ENCODE measurements at places on chromosomes 7 and 10. TPM values are rescaled to one million over a fixed set of nuclear protein-coding genes. Genes with fewer than 3 reads are reported as not detected.

The VGF gene
- 0.55 TPM for total RNA-seq

The CEP55 gene
- total RNA-seq: 1.7 TPM

The VPS41 gene
- 77.3 TPM for total RNA-seq

The OR6B1 gene
- not detected for total RNA-seq

The CPED1 gene
- 12.6 TPM for total RNA-seq

The CLDN15 gene
- 7.3 TPM for total RNA-seq

The NUTM2A gene
- total RNA-seq: 1.8 TPM

The ACTL6B gene
- not detected for total RNA-seq

The TUBAL3 gene
- total RNA-seq: 0.12 TPM

The VOPP1 gene
- total RNA-seq: 64.0 TPM

The SPDYE11 gene
- total RNA-seq: 0.11 TPM

GRCh38 chr7:116516324-116516723 lies 8.5 kb upstream of the CAV1 start:
- no peaks in the 10 kb centered on the region for H3K27me3 ChIP-seq
- H3K4me1 ChIP-seq: no peaks in the 10 kb centered on the region
- DNase-seq: peak; percentile 70

- H3K27me3 ChIP-seq: no peaks in the 10 kb centered on the region
- no peak for DNase-seq
- H3K36me3 ChIP-seq: no peaks in the 10 kb centered on the region
- H3K27ac ChIP-seq: no peak overlapping the region
- H3K4me1 ChIP-seq: no peaks in the 10 kb centered on the region
Measured at GRCh38 chr7:123935436-123936381, 10.7 kb downstream of the SPAM1 start.

GRCh38 chr10:20745556-20746375 lies 151.3 kb downstream of the NEBL start:
- no peaks in the 10 kb centered on the region for H3K27me3 ChIP-seq
- H3K36me3 ChIP-seq: no peaks in the 10 kb centered on the region
- peak; percentile 69 for DNase-seq
- no peak overlapping the region for H3K27ac ChIP-seq
- peaks cover 30% of the 10 kb centered on the region for H3K4me1 ChIP-seq
- no peak overlapping the region for H3K4me3 ChIP-seq

GRCh38 chr7:27142580-27143022 lies 880 bp downstream of the HOXA5 start:
- no peak overlapping the region for H3K27ac ChIP-seq
- H3K27me3 ChIP-seq: peaks cover 42% of the 10 kb centered on the region
- no peaks in the 10 kb centered on the region for H3K4me1 ChIP-seq
- H3K36me3 ChIP-seq: peaks cover 13% of the 10 kb centered on the region

- DNase-seq: no peak
- no peak overlapping the region for H3K4me3 ChIP-seq
- no peaks in the 10 kb centered on the region for H3K27me3 ChIP-seq
- H3K4me1 ChIP-seq: no peaks in the 10 kb centered on the region
Measured at GRCh38 chr10:67151471-67151870, 225.6 kb downstream of the LRRTM3 start.

DNA sequence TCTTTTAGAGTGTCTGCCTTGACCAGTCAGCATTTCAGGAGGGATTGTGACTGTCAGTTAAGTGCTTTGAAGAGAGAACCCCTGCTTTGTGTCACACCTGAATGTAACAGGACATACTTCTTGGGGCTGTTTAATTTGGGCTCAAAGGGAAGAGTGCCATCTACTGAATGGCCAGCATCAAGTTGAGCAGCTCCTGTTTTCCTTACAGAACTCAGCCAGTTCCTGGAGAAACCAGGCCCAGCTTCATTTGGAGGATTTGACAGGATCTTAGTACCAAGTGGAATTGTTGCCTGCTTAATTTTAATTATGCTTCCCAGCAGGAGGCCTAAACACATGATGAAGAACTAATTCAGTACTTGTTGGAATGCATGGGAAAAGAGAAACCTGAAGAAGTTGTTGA lies 8.3 kb downstream of the ADD3 start:
- H3K36me3 ChIP-seq: no peaks in the 10 kb centered on the region
- H3K27me3 ChIP-seq: no peaks in the 10 kb centered on the region
- no peak for DNase-seq

GRCh38 chr10:44013981-44014380 lies 365.3 kb upstream of the ZNF32 start:
- H3K27me3 ChIP-seq: no peaks in the 10 kb centered on the region
- no peak overlapping the region for H3K4me3 ChIP-seq
- H3K36me3 ChIP-seq: no peaks in the 10 kb centered on the region
- H3K27ac ChIP-seq: no peak overlapping the region
- no peaks in the 10 kb centered on the region for H3K4me1 ChIP-seq

DNA sequence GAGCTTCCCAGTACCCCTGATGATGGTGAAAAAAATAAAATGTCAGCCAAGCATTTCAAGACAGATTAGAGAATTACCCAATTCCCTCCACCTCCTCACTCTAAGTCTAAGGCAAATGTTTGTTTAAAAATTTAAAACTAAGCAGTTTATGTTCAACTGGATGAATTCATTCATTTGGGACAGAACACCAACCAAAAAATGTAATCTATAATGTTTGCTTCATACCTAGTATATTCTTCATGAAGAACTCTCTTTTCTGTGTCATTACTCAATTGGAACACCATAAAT lies 325.7 kb upstream of the BMPER start:
- H3K27me3 ChIP-seq: no peaks in the 10 kb centered on the region
- no peak overlapping the region for H3K27ac ChIP-seq
- no peak overlapping the region for H3K4me3 ChIP-seq
- H3K4me1 ChIP-seq: no peaks in the 10 kb centered on the region
- DNase-seq: no peak

- H3K4me1 ChIP-seq: peaks cover 51% of the 10 kb centered on the region
- no peak overlapping the region for H3K4me3 ChIP-seq
- peak; percentile 44 for DNase-seq
- H3K36me3 ChIP-seq: peaks cover 10% of the 10 kb centered on the region
- no peaks in the 10 kb centered on the region for H3K27me3 ChIP-seq
- H3K27ac ChIP-seq: no peak overlapping the region
Measured at GRCh38 chr10:79188154-79188965, 119.6 kb downstream of the ZMIZ1 start.

DNA sequence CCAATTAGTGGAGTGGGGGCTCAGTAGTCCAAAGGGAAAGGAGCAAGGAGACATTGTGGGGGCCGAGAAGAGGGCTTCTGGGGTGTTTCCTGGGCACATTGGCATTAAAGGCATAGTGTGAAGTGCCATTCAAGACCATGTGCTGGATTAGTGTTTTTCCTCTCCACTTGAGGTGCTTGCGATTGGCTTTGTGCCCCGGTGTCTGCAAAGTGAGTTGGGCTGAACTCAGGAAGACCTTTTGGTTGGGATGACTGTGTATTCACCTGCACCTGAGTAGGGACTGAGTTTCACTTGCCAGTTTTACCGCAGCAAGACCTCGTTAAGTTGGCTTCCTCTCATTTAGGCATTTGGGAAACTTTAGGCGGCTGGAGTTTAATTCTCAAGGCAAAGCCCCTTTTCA lies 73.0 kb downstream of the TCF7L2 start:
- H3K27me3 ChIP-seq: no peaks in the 10 kb centered on the region
- peak; percentile 79 for DNase-seq
- no peak overlapping the region for H3K27ac ChIP-seq
- H3K4me1 ChIP-seq: peaks cover 22% of the 10 kb centered on the region
- no peaks in the 10 kb centered on the region for H3K36me3 ChIP-seq

DNA sequence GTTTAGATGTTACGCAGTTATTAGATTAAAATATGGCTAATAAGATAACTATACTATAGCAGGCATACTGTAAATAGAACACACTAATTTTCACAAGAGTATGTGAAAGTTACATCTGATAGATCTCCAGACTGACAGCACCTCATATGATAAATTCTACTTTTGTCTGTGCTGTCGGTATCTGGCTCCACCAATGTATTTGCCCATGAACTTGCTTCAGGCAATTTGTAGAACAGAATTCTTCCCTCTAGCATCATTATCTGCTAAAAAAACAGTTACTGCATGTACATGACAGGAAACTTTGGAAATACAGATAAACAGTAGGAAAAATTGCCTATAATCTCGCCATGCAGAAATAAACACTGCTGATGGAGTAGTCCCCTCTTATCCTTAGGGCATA lies 137.7 kb downstream of the WNT2 start:
- DNase-seq: no peak
- no peaks in the 10 kb centered on the region for H3K36me3 ChIP-seq
- no peaks in the 10 kb centered on the region for H3K4me1 ChIP-seq
- H3K27ac ChIP-seq: no peak overlapping the region
- no peak overlapping the region for H3K4me3 ChIP-seq
- no peaks in the 10 kb centered on the region for H3K27me3 ChIP-seq

DNA sequence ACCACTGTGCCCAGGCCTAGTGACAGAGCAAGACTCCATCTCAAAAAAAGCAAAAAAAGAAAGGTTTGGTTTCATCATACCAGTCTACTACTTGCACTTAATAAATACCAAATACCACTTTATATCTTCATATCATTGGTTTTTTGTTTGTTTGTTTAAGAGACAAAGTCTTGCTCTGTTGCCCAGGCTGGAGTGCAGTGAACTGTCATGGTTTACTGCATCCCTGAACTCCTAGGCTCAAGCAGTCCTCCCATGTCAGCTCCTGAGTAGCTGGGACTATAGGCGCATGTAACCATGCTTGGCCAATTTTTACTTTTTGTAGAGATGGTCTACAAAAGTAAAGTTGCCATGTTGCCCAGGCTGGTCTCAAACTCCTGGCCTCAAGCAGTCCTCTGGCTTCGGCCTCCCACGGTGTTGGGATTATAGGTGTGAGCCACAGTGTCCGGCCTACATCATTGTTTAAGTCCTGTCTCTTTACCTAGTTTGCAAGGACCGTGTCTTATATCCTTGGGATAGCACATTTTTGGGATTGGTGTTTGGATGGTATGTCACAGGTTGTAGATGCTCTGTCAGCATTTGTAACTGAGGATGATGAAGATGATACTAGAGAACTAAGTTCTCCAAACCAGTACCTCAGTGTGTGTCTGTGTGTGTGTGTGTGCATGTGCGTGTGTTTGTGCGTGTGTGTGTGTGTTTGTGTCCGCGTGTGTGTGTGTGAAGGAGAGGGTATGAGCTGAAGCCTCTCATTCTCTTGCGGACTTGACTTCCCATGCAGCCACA lies 9.3 kb downstream of the LMTK2 start:
- no peak overlapping the region for H3K4me3 ChIP-seq
- H3K36me3 ChIP-seq: no peaks in the 10 kb centered on the region
- H3K27ac ChIP-seq: no peak overlapping the region
- no peaks in the 10 kb centered on the region for H3K27me3 ChIP-seq
- no peak for DNase-seq

DNA sequence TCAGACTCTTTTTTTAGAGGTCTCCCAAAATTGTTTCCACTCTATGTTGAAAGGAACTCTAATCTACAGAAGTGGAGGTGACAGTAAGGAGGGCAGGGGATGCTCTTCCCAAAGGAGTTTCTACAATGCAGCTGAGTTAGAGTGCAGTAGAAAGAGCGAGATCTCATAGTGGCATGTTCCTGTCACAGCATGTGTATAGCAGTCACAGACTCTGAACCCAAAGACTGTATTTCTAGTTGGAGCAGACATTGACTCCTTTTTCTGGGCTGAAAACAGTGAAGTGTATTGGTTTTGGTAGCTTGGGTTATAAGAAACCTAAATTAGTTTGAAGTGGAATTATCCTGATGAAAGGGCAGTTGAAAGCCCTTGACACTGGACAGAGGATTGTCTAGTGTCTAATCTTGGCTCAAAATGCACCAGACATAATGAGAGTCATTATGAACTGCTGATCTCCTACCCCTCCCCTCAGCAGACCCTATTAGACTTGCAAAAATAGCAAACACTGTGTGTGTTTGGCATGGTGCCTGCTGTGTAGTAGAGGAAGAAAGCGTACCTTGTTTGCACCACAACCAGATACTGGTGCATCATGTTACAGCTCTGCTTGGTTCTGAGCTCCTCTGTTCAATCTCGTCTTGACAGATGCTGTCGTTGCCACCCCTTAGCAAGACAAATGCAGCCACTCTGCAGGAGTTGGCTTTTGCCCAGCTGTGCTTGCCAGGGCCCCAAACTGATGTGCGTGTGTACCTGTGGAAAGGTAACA lies 336.0 kb downstream of the AUTS2 start:
- no peak overlapping the region for H3K27ac ChIP-seq
- H3K36me3 ChIP-seq: no peaks in the 10 kb centered on the region
- no peak overlapping the region for H3K4me3 ChIP-seq
- peaks cover 11% of the 10 kb centered on the region for H3K4me1 ChIP-seq
- DNase-seq: no peak

DNA sequence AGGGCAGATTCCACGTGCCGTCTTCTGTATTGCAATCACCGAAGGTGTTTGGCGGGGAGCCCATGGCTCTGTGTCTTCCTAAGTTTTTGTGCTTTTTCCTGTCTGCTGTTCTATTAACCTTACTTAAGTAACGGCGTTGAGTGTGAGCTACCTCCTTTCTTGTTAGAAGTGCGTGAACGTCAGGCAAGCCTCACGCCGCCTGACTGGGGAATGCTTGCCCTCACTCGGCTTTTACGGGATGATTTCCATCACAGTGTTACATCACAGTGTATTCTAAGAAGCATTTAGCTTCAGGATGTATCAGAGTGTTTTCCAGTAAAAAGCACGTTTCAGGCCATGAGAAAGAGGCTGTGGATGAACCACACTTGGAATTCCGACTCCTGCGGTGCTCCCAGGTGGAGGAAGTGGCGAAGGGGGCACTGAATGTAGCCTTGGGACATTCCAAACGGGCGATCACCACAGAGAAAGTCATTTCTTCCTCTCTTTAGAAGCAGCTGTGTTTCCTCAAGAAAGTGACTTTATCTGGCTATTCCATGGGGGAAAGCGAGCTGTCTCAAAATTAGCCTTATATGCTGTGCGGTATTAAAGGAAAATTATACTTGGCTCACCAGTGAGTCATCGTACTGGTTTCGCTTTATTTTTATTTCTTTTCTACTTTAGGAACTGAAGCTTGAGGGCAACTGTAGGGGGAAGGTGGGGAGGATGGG lies 290.7 kb downstream of the KLF6 start:
- H3K27ac ChIP-seq: peak overlapping the region; percentile 67
- H3K27me3 ChIP-seq: no peaks in the 10 kb centered on the region
- H3K4me3 ChIP-seq: no peak overlapping the region
- H3K4me1 ChIP-seq: no peaks in the 10 kb centered on the region
- H3K36me3 ChIP-seq: no peaks in the 10 kb centered on the region

DNA sequence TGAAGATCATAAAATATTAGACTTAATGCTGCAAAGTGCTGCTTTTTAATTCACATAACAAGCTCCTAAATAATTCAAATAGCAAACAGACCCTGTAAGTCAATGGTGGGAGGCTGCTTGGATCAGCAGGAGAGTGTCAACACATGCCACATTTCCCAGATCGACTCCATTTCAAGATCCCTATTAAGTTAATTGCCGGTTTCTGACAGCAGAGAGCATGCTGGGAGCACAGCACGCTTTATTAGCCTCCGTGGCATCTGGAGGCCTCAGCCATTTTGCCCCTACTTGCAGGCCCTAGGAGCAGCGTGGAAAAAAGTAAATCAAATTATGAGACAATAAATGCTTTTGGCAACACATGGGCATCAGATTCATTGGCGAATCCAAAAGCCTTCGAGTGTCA lies 201.0 kb downstream of the EMX2 start:
- no peaks in the 10 kb centered on the region for H3K4me1 ChIP-seq
- no peaks in the 10 kb centered on the region for H3K27me3 ChIP-seq
- no peaks in the 10 kb centered on the region for H3K36me3 ChIP-seq

Data from lung (tissue), 17 donors.